ENCODE measurements at places on chromosomes 3 and 15.

- DNase-seq = peak; percentile 70
Observed at GRCh38 chr3:111521891-111522290, 20.1 kb upstream of the CD96 start.

GRCh38 chr3:138569090-138569489 is 25.0 kb downstream of the CEP70 start:
- no peak for DNase-seq

- DNase-seq = no peak
Observed at GRCh38 chr3:58519668-58520402, 17.2 kb downstream of the ACOX2 start.

GRCh38 chr3:136728473-136728872 is 23.7 kb downstream of the STAG1 start:
- DNase-seq = no peak

DNA sequence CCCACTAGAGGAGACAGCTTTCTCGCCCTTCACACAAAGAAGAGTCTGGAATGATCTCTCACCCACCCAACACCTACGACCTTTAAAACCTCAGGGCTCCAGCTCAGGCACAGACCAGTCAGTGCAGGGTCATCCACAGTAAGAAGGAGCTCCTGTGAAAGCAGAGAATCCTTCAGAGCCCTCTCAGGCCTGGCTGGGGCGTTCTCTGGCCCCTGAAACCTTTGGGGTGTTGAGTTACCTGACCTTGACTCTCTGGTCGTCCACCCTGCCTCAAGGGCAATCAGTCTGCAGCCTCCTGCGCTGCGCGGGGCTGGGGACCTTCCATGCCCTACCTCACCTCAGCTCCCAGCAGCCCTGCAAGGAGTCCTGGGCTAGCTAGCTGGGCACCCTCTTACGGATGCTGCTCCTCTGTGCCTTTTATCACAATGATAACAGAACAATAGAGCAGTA is 106.2 kb downstream of the ADCY5 start:
- DNase-seq = no peak

GRCh38 chr3:50155891-50156290 is 767 bp downstream of the SEMA3F start:
- peak; percentile 17 for DNase-seq

DNA sequence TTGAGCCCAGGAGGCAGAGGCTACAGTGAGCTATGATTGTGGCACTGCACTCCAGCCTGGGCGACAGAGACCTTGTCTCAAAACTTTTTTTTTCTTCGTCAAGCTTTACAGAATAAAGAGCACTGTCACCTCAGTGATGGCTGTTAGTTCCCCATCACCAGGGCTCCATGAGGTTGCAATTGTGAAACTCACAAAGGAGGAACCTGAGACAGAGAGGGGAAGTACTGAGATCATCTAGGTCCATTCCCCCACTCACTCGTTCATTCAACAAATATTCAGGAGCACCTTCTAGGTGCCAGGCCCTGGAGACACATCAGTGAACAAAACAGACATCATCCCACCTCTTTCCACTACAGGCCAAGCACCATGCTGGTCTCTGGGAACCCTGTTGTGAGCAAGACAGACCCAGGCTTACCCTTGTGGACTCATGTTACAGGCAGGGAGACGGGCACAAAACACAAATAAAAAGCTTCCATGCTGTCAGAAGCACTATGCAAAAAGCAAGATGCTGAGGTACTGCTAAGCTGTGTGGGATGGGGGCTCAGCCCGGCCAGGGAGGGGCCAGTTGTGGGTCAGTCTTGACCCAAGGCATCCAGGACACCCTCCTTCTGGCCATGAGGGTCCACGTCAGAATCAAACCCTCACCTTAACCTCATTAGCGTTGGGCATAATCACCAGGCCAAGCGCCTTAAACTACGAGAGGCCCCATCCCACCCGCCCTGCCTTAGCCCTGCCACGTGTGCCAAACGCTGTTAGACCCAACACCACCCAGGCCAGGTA is 2.1 kb upstream of the RHO start:
- DNase-seq = no peak

DNA sequence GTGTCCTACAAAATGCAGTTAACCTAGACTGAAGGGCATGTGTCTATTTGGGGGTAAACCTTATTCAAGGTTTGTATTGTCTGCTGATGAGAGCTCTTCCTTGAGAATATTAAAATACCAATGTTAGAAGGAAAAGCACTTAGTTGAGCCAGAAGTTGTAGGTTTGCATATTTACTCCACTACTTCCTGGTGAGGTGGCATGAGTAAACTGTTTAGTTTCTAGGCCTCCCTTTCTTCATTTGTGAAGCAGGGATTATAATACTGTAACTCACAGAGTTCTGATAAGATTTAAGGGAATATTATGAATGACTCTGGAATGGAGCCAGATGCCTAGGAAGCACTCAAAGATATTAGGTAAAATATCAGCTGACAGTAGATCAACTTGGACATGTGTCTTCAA is 46.7 kb downstream of the CD200R1L start:
- no peak for DNase-seq

DNA sequence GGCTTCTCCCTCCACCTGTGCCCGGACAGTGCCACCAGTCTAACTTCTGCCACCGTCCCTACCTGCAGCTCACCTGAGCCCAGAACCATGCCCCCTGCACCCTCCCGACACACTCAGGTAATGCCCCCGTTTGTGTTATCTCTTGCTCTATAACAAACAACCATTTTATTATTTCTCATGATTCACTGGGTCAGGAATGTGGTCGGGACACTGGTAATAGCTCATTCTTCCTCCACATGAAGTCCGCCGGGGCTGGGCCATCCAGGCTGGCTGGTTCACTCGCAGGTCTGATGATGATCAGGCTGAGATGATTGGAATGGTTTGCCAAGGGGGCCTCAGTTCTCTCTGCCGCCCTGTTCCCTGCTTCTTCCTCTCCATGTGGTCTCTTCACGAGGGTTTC is 20.3 kb upstream of the NR2E3 start:
- peak; percentile 37 for DNase-seq

DNA sequence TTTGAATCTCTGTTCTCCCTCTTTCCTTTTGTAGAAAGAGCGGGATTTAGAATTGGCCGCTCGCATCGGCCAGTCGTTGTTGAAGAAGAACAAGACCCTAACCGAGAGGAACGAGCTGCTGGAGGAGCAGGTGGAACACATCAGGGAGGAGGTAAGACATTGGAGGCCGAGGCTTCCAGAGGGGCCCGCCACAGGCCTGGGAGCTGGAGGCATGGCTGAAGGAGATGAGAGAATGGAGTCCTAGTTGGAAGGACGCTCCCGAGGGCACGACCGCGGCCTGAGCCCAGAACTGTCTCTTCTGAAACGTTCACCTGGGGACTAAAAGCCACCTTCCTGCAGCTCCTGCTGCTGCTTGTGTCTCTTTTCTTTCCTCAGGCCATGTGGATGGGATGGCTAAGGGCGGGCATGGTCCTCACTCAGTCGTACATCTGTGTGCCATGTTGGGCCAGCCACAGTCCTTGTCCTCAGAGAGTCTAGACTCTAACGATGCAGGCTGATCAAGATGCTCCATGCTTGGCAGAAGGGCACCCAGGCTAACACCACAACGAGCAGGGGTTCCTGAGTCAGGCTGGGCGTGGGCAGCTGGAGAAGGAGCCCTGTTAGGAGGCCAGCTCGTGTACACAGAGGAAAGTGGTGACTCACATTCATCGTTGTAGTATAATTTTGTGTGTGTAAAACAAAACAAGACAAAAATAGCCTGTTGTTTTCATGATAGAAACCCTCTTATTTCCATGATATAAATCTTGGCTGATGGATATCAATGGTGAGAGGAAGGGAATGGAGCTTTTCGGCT is 81.1 kb downstream of the CCK start:
- no peak for DNase-seq

DNA sequence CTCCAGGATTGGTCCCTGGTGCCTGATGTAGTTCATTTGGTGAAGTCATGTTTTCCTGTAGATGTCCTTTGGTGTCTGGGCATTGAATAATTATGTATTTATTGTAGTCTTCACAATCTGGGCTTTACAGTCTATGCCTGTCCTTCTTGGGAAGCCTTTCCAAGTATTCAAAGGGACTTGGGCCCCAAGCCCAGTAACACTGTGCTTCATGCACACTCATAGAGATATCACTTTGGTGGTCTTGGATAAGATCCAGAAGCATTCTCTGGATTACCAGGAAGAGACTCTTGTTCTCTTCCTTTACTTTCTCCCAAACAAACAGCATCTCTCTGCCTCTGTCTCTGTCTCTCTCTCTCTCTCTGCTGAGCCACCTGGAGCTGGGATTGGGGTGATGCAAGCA is 281.1 kb upstream of the GOLGA6L4 start:
- no peak for DNase-seq

DNA sequence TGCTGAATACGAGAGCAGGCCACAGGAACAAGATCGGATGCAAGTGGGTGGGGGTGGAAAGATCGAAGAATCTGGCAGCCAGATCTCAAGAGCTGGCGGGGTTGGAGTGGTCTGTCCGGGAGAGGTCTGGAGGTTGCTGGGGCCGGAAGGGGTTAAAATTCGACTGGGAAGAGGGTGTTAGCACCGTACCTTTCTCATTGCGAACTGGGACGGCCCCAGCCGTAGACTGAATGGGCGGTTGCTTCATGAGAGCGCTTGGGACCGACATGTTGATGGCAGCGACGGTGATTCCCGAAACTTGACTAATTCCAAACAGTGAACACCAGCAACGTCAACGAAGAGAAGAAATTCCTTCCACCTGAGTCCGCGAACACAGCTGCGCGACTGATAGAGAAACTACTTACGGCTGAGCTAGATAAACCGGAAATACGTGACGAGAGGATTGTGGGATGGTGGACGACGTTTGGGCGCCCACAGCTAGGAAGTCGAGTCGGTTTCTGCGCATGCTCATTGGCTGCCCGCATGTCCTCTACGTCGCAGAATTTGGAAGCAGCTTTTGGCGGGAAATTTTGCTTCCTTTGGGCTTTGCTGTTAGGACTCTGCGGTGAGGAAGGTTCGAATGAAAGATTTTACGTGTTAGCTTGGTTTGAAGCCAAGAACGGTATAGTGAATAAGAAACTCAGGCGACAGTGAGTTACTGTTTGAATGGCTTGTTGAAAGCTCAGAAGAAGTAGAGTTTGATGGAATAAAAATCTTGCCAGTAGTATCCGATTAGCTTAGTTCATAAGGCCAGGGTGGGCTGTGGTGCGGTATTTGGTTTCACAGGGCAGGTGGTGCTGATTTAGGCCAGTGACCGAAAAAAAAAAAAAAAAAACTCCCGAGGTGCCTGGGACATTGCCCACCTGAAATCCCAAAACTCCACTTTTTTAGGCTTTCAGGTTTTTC is at the start of gene MFAP1:
Gene MFAP1 (minus strand): TSS at position 389 of the 945 bp plus-strand sequence. CDS start 121 bp downstream, at position 268.
- DNase-seq = peak; percentile 98

- DNase-seq = no peak
Observed at GRCh38 chr15:80118956-80119355, 33.8 kb upstream of the FAH start.

GRCh38 chr3:186025161-186025560 is 83.7 kb downstream of the ETV5 start:
- DNase-seq = peak; percentile 90

DNA sequence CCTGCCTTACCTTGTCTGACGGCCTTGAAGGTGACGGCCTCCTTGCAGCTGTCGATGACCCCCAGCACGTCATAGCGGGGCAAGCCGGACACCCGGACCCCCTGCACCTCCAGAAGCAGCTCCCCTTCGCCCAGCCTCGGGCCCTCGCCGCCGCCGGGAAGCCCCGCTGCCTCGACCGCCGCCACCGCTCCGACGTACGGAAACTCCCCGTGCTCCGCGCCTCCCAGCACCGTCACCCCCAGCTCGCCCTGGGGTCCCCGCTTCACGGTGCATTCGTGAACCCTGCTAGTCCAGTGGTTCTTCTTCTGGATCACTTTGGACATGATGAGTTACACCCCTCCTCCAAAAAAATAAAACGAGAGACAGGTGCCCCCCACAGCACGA is 740 bp downstream of the MAGI1 start:
- no peak for DNase-seq

DNA sequence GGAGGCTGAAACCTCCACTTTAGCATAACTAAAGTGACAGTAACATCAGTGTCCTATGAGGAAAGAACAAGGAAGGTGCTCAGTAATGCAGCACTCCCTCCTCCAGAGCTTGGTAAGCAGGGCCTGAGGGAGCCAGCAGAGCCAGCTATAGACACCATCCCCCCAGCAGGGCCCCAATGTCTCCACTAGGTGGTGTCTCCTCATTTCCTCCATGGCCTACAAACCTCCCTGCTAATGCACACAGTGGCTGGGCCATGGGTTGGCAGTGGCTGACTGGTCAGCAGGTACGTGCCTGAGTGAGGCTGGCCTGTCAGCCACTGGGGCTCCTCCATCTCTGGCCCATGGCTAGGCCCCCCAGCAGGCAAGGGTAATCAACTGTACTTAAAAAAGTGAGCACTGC is 13.6 kb downstream of the MRPS25 start:
- peak; percentile 30 for DNase-seq

DNA sequence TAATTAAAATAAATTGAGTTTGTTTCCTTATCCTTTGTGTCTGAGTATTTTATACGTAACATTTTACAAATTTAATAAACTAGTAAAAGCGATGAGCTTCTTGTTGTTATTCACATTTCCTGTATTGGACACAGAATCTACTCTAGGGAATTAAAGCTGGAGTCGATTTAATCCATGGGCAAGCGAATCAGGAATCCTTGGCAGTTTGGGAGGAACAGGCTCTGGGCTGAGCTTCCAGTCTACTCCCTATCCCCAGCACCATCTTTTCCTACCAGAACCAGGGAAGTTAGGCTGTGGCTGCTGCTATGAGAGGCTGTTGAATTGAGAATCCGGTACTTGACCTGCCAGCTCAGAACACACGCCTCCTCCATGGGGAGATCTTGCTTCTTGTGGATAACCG is 437.3 kb upstream of the TPM1 start:
- DNase-seq = no peak

DNA sequence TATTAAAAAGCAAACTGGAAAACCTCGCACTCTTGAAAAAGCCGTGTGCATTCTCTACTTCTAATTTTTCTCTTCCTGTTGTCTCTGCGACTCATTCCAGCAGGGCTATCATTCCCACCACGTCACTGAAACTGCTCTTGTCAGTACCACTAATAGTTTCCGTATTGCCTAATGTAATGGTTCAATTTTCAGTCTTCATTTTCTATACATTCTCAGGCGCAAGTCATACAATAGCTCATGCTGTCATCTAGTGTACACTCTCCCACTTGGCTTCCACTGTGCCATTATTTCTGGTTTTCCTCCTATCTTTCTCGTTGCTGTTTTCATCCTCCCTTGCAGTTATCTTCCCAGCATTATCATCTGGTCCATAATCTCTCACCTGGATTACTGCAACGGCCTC is 160.2 kb downstream of the SPATA16 start:
- DNase-seq = peak; percentile 41

GRCh38 chr3:178826435-178827123 is 245.0 kb downstream of the ZMAT3 start:
- DNase-seq = no peak

DNA sequence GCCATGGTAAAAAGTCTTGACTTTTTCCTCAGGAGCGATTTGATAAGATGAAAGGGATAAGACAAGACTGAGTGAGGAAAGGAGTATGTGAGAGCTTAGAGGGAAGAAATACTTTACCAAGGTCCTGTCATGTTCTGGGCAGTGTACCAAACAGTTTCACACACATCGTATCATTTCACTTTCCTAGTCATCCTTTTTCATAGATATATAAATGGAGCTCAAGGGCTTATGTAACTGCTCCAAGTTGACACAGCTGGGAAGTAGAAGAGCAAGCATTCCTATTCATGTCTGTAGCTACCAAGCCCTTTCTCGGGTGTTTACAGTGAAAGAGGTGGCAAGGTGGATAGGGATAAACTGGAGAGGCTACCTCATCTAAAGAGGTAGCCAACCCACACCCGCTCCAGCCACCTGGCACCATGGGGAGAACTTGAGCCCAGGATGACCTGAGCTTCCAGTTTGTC is 57.4 kb downstream of the MRPS25 start:
- DNase-seq = peak; percentile 64

Measured in fibroblast of skin of right biceps (primary cell).